ENCODE measurements at places on chromosomes 6 and 20. TPM values are rescaled to one million over a fixed set of nuclear protein-coding genes. Genes with fewer than 3 reads are reported as not detected.

CALHM4 gene
- total RNA-seq: not detected

LMBRD1 gene
- 74.5 TPM for total RNA-seq

LY86 gene
- 1.3 TPM for total RNA-seq

RBBP8NL gene
- total RNA-seq: not detected

IP6K3 gene
- total RNA-seq: not detected

RIMS4 gene
- 52.0 TPM for total RNA-seq

SLC16A10 gene
- total RNA-seq: 10.3 TPM

PLCB4 gene
- 19.1 TPM for total RNA-seq

KIF3B gene
- 93.3 TPM for total RNA-seq

BFSP1 gene
- total RNA-seq: 0.31 TPM

PRR3 gene
- 22.8 TPM for total RNA-seq

FAM217A gene
- total RNA-seq: not detected

TFAP2D gene
- total RNA-seq: not detected

PSMB9 gene
- total RNA-seq: 0.94 TPM

LCA5 gene
- total RNA-seq: 14.7 TPM

PBOV1 gene
- total RNA-seq: not detected

CPNE1 gene
- total RNA-seq: 107 TPM

PLA2G7 gene
- total RNA-seq: 1.9 TPM

SMOC2 gene
- total RNA-seq: 1.3 TPM

CD24 gene
- 943 TPM for total RNA-seq

SEMG2 gene
- not detected for total RNA-seq

TPD52L2 gene
- 32.6 TPM for total RNA-seq

SRSF3 gene
- 255 TPM for total RNA-seq

RAB44 gene
- not detected for total RNA-seq

NRN1 gene
- total RNA-seq: 13.1 TPM

LHFPL5 gene
- 1.6 TPM for total RNA-seq

MCM3 gene
- 21.3 TPM for total RNA-seq

WFDC12 gene
- total RNA-seq: not detected

TGM6 gene
- total RNA-seq: not detected
